Thoracic aorta (tissue), 2 donors: ENCODE measurements at places on chromosomes 12 and 14. TPM values are rescaled to one million over a fixed set of nuclear protein-coding genes. Genes with fewer than 3 reads are reported as not detected.

DNA sequence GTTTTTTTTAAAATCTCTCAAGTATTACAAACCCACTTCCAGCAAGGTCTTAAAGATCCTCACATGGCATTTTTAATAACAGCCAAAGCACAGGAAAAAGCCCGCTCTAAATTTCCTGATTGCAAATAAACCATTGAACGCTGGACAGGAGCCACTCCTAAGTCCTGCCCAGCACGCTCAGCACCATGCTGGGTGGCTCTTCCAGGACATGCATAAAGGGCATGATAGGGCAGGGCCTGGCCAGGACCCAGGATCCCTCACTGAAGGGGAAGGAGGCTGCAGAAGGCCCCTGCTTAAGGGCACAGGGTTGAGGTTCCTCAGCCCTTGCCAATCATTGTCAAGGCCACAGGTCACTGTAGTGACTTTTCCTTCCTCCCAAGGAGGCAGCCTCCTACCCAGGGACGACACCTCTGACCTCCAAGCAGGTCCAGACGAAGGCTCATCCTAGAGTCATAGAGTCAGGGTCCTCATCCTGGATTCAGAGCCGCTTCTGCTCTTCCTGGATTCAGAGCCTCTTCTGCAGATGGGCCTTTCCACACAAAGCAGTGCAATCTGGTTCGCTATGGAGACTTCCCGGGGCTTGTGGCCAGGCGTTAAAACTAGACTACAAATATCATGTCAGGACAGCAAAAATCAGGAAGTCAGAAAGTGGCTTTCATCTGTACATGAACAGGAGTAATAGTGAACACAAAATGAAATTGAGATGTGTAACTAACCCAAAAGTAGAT, 123.8 kb downstream of the GCH1 start:
- DNase-seq = no peak
- peaks cover 38% of the 10 kb centered on the region for H3K36me3 ChIP-seq
- H3K27ac ChIP-seq = no peak overlapping the region

GRCh38 chr12:72889791-72890190, 617.6 kb downstream of the TRHDE start:
- H3K27me3 ChIP-seq = no peaks in the 10 kb centered on the region
- no peak for DNase-seq
- no peaks in the 10 kb centered on the region for H3K4me1 ChIP-seq
- no peak overlapping the region for H3K4me3 ChIP-seq

TDRD9 gene
- total RNA-seq = 12.0 TPM

DNA sequence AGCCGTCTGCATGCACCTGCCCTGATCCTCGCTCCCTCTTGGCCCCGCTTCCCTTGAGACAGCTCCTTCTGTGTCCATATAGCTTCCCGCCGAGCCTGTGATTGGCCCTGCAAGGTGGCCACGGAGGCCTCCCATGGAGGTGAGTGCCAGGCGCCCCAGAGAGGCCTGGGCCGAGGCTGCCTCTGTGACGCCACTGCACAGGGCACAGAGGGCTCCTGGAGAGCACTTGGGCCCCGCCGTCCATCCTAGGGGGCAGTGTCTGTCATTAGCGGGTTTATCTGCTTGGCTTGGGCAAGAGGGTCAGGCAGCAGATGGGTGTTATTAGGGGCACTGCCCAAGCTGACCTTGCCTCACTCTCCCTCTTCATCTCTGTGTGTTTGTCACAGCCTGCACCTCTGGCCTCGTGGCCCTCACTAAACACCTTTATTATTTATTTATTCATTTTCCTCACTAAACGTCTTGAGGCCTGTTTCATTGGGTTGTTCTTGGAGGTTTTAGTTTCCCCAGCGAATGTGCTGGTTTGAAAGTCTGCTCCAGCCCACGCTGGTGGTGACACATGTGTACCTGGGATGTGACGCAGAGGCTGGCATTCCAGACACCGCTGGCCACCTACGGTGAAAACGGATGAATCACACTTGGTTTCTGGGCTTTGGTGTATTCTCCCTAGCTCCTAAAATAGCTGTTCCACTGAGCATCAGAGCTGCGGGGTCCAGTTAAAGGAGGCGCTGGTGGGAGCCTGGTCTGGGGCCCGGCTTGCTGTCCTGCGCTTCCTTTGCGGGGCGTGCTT, 5.9 kb downstream of the ZFYVE21 start:
- H3K27me3 ChIP-seq = no peaks in the 10 kb centered on the region
- no peak overlapping the region for H3K4me3 ChIP-seq
- H3K27ac ChIP-seq = peak overlapping the region; percentile 91

- no peak for DNase-seq
- H3K4me1 ChIP-seq = peaks cover 40% of the 10 kb centered on the region
- H3K4me3 ChIP-seq = no peak overlapping the region
- no peak overlapping the region for H3K27ac ChIP-seq
Observed at GRCh38 chr14:68685419-68686204, 107.3 kb downstream of the ZFP36L1 start.

DNA sequence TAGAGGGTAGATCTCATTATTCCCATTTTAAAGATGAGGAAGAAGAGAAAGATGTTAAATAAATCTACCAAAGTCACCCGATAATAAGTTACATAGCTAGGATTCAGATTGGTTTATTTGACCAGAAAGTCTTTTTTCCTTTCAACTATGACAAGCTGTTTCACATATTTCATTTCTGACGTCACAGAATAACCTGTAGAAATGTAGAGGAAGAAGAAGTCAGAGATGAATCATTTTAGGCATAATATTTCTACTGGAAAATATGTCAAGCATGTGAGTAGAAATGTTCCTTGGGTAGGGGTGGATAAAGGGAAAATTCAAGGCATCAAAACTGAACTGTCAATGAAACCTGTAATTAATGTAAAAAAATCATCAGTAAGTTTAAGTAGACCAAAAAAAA, 107.0 kb downstream of the MGST1 start:
- no peak overlapping the region for H3K27ac ChIP-seq
- no peak for DNase-seq
- no peaks in the 10 kb centered on the region for H3K27me3 ChIP-seq
- H3K4me3 ChIP-seq = no peak overlapping the region
- no peaks in the 10 kb centered on the region for H3K4me1 ChIP-seq
- H3K36me3 ChIP-seq = no peaks in the 10 kb centered on the region

- H3K4me3 ChIP-seq = no peak overlapping the region
- no peaks in the 10 kb centered on the region for H3K27me3 ChIP-seq
- no peak for DNase-seq
- no peaks in the 10 kb centered on the region for H3K36me3 ChIP-seq
- H3K27ac ChIP-seq = no peak overlapping the region
- no peaks in the 10 kb centered on the region for H3K4me1 ChIP-seq
Observed at GRCh38 chr14:98897605-98898309, 374.2 kb downstream of the BCL11B start.

CMA1 gene
- total RNA-seq = not detected

DNA sequence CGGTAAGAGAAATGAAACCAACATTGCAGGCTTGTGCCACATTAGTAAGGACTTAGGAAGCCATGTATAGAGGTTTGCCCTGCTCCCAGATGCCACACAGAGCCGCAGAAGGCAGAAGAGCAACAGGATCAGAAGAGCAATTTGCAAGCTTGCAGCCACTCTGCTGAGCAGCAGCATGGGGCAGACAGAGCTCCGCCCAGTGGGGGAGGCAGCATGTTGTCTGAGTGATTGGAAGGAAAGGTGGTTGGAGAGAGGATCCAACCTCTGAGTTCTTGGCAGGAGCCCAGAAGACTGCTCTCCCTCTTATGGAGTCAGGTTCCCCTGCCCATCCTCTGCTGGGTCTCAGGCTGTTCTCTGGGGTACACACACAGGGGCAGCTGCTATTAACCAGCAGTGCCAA, 2.3 kb upstream of the KRT6A start:
- no peaks in the 10 kb centered on the region for H3K27me3 ChIP-seq
- H3K4me3 ChIP-seq = no peak overlapping the region
- DNase-seq = no peak
- H3K27ac ChIP-seq = no peak overlapping the region

- no peak overlapping the region for H3K27ac ChIP-seq
- H3K4me1 ChIP-seq = no peaks in the 10 kb centered on the region
- no peak for DNase-seq
- no peaks in the 10 kb centered on the region for H3K27me3 ChIP-seq
Observed at GRCh38 chr12:81207664-81208063, 129.8 kb downstream of the ACSS3 start.

- H3K4me3 ChIP-seq = no peak overlapping the region
- H3K36me3 ChIP-seq = peaks cover 38% of the 10 kb centered on the region
- H3K27ac ChIP-seq = peak overlapping the region; percentile 74
- H3K4me1 ChIP-seq = no peaks in the 10 kb centered on the region
- DNase-seq = no peak
- no peaks in the 10 kb centered on the region for H3K27me3 ChIP-seq
Observed at GRCh38 chr14:24179294-24179960, 7.5 kb downstream of the REC8 start.

- DNase-seq = no peak
- H3K27ac ChIP-seq = peak overlapping the region; percentile 95
- H3K36me3 ChIP-seq = no peaks in the 10 kb centered on the region
- H3K4me1 ChIP-seq = peaks cover 29% of the 10 kb centered on the region
- H3K4me3 ChIP-seq = peak overlapping the region; percentile 72
- H3K27me3 ChIP-seq = no peaks in the 10 kb centered on the region
Observed at GRCh38 chr14:75258079-75258802, 20.4 kb upstream of the FOS start.

DNA sequence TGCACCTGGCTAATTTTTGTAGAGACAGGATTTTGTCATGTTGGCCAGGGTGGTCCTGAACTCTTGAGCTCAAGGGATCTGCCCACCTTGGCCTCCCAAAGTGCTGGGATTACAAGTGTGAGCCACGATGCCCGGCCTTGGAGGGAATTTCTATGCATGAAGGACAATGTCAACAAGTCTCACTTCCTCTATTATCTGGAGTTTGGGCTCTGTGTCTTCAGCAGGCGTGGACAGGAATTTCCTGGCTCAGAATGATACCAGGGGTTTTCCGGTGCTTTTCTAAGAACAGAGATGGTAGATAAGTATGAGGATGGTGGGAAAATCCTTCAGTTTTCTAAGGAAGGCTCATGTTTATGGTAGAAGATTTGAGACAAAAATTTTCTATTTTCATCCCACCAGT, 75.0 kb upstream of the CCDC60 start:
- H3K27me3 ChIP-seq = no peaks in the 10 kb centered on the region
- no peak for DNase-seq
- H3K27ac ChIP-seq = no peak overlapping the region
- no peaks in the 10 kb centered on the region for H3K36me3 ChIP-seq
- no peak overlapping the region for H3K4me3 ChIP-seq
- no peaks in the 10 kb centered on the region for H3K4me1 ChIP-seq

DNA sequence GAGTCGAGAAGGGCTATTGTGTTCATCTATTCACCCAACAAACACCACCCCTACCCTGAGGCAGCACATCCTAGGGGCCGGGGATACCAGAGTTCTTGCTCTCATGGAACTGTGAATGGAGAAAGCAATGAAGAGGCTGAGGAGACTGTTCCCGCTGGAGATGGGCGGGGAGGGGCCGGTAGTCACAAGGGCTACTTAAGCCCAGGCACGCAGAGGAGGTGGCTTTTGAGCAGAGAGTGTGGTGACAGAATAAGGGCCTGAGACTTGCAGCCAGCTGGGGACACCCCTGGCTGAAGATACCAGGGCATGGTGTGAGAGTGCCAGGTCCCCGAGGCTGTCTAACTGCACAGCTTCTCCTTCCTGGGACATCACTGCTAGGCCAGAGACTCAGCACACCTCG, 114.1 kb upstream of the EVL start:
- H3K36me3 ChIP-seq = no peaks in the 10 kb centered on the region
- H3K27ac ChIP-seq = no peak overlapping the region
- peaks cover 2% of the 10 kb centered on the region for H3K4me1 ChIP-seq
- no peaks in the 10 kb centered on the region for H3K27me3 ChIP-seq

TOMM20L gene
- not detected for total RNA-seq

GRCh38 chr12:22698576-22698975, 73.6 kb downstream of the ETNK1 start:
- H3K27me3 ChIP-seq = no peaks in the 10 kb centered on the region
- no peak overlapping the region for H3K27ac ChIP-seq
- no peak for DNase-seq
- H3K4me3 ChIP-seq = no peak overlapping the region
- H3K4me1 ChIP-seq = no peaks in the 10 kb centered on the region
- H3K36me3 ChIP-seq = no peaks in the 10 kb centered on the region

HOXC12 gene
- not detected for total RNA-seq

DNA sequence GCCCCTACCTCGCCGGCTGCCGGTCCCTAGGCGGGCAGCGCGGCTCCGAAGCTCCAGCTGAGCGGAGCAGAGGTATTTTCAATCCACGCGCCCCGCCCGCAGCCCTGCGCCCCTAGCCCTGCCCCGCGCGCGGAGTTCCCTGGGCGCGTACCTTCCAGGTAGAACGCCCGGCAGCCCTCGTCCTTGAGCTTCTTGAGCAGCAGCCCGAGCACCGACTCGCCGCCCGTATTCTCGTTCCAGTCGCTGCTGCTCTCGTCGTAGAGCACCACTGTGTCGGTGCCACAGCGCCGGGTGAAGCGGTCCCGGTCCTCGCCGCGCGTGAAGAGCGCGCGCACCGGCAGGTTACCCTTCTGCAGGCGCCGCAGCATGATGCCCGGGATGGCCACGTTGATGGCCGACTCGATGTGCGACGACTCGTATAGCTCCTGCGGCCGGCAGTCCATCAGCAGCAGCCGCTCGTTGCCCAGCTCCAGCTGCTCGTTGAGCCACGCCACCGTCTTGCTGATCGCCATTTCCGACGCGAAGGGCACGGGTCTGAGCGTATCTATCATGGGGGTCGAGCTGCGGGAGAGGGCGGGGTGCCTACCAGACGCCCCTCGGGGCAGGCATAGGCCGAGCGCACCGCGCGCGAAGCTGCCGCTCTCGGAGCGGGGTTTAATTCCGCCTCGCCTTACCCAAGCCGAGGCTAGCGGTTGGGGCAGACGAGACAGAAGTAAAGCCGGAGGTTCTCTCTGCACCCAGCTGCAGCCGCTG, 636 bp downstream of the DUSP6 start:
- H3K36me3 ChIP-seq = no peaks in the 10 kb centered on the region
- H3K4me1 ChIP-seq = peaks cover 54% of the 10 kb centered on the region
- peak overlapping the region; percentile 76 for H3K4me3 ChIP-seq
- H3K27me3 ChIP-seq = no peaks in the 10 kb centered on the region
- no peak for DNase-seq

DNA sequence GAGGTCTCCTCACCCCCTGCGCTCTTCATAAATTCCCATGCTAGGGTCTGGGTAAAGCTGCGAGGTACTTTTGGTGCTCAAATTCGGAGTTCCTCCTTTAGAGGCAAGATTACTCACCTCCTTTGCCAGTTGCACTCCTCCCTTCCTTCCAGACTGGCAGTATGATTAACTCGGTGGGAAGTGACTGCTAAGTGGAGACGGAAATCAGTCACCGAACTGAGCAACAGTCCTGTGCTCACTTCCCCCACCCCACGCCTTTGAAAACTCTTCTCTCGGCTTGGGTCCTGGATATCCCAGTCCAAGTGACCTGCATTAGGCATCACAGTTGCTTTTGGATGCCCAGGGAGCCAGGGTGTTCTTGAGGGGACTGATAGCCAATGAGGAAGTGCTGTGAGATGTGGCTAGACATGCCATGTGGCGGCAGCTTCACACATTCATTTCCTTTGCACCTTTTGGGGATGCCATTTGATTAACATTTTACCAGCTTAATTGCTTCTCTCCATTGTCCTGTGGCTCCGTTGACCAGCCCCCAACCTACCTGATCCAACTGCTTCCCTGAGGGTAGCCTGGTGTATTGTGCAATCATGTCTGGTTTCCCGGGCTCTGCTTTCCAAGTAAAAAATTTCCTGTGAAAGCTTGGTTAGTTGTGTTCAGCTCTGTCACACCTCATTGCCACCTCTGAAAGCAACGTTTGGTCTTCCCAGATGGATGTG, 840 bp downstream of the PNP start:
- H3K4me3 ChIP-seq = peak overlapping the region; percentile 90
- H3K36me3 ChIP-seq = peaks cover 6% of the 10 kb centered on the region
- DNase-seq = peak; percentile 45
- H3K27me3 ChIP-seq = no peaks in the 10 kb centered on the region

FAR2 gene
- total RNA-seq = 16.9 TPM
